HEK293T (cell line): ENCODE measurements at places on chromosomes 2 and 18.

DNA sequence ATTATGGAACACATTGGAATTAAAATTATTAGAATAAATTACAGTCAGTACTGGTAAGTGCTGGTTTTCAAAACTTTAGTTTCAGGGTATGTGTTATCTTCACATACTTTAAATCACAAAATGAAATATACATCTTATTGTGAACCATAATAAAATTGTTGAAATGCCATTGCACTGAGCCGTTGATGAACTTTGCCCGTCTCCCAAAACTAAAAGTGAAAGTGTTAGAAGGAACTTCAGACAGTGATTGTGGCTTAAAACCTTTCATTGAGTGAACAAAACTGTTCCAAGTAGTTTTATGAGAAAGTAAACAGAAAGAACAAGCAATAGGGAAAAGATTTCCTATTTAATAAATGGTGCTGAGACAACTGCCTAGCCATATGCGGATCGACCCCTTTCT lies 811.6 kb downstream of the PLCL1 start:
- no peak for DNase-seq

- no peak for DNase-seq
These were observed 53.4 kb upstream of the STK17B start for GRCh38 chr2:196224756-196225155.

DNA sequence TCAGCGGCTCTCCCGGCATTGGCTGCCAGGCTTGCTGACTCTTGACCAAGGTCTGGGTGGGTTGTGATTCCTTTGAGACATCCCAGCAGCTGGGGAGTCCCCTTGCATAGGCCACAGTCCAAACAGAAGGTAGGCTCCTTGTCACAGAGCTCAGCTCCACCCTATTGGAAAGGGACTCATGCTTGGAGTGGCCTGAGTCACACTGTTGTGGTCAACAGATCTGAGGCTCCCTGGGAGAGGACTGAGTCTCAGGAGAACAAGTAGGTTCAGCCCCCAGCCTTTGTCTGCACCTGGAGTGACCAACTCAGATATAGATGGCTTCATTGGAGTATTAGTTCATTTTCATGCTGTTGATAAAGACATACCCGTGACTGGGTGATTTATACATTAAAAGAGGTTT lies 32.1 kb upstream of the SH3BP4 start:
- no peak for DNase-seq

DNA sequence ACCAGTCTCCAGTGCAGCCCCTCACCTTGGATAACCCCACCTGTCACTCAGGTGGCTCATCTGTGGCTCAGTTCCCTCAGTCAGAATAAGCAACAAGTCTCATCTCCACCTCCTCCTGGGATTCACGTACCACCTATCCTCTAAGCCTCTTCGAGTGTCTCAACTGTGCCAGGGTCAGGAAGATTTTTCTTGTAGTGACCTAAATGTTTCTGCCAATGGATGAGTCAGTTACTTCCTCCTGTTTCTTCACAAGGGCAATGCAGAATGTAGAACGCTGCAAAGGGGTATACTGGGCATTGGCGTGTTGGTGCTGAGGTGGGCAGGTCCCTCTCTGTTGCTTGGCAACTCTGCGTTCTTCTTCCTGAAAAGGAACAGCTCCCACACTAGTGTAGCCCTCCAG lies 213.3 kb upstream of the CXCR4 start:
- no peak for DNase-seq

GRCh38 chr2:224990710-224991109 lies 51.6 kb downstream of the DOCK10 start:
- DNase-seq = no peak

GRCh38 chr2:231362555-231363184 lies 32.8 kb upstream of the B3GNT7 start:
- no peak for DNase-seq
